ENCODE measurements at places on chromosomes 3 and 15.

GRCh38 chr3:84265768-84266167 lies 693.0 kb upstream of the CADM2 start:
- no peak for DNase-seq

DNA sequence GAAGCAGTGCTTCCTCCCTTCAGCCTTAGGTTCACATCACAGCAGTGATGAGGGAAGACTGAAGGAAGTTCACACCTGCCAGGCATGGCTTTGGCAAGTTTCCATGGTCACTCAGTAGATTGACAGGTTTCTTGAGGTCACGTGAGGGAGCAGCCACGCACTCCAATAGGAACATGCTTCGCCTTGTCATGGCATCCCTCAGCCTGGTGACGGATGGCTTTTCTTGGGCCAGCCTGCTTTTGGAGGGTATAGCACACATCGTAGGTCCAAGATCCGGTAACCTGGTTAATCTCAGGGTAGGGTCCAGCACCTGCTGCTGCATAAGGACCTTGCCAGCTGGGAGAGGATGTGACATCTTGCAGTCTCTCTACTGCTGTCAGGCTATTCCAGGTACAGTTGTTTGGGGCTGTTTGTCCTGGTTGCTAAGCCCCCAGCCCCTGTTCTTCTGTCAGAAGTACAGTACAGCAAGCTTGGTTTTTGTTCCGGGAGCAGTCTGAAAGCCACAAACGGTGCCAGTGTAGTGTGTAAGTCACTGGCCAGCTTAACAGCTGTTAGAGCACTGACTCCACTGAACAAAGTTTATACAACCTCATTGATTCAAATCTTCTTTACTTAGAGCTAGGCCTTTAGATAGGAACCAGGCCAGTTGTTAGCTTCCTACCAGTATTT lies 42.3 kb downstream of the PSMD6 start:
- DNase-seq: no peak

- no peak for DNase-seq
Observed at GRCh38 chr3:35966629-35967464, 327.5 kb downstream of the ARPP21 start.

DNA sequence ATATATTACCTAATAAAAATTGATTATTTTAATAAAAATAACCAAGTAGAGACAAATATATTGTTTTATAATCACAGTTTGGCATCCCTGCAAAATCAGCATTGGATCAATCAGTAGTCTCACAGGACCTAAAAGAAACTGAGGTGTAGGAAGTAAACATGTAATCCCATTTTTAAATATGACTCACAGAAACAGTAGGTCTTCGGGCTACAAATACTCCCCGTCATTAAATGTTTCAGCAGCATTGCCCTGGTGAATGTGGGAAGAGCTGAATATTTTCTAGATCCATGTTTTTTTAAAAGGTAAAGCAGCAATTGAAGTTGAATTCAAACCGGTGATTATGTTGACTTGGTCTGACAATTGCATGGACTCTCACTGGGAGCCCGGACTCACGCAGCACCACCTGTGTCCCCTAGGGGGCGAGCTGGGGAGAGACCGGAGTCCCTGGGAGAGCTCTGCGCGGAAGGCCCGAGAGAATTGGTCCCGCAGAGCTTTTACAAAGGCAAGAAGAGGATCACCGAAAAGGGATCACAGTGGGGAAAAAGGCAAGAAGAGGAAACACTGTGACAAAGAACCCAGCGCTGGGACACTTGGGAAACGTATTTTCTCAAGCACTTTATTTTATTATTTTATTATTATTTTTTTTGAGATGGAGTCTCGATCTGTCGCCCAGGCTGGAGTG lies 17.2 kb upstream of the USP3 start:
- no peak for DNase-seq

GRCh38 chr15:85470563-85471271 lies 90.3 kb downstream of the AKAP13 start:
- no peak for DNase-seq

GRCh38 chr3:77040926-77041722 lies 1.2 kb downstream of the ROBO2 start:
- no peak for DNase-seq

GRCh38 chr3:135018149-135018923 lies 223.3 kb downstream of the EPHB1 start:
- DNase-seq: no peak

- no peak for DNase-seq
Observed at GRCh38 chr3:41502023-41502422, 302.7 kb downstream of the CTNNB1 start.

GRCh38 chr15:66923438-66923881 lies 141.9 kb upstream of the SMAD3 start:
- DNase-seq: no peak

DNA sequence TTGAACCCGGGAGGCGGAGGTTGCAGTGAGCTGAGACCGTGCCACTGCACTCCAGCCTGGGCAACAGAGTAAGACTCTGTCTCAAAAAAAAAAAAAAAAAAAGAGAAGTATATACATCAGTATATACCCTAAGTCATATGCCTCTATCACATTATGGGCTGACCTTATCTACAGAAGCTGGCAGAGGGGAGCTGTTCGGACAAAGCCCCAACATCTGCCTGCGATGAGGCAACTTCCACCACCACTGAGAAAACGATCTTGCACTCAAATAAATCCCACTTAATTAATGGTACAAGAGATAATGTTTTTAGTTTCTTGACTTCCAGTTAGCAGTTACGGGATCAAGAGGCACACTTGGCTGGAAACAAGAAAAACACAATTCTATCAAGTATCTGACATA lies 2.2 kb downstream of the GLT8D1 start:
- no peak for DNase-seq
